Activated CD4-positive, CD25-positive, alpha-beta regulatory T cell treated with anti-CD3 and anti-CD28 coated beads, Interleukin-2, amount 50 U/mL, for 16 hours (primary cell): ENCODE measurements at places on chromosomes 6 and 20.

DNA sequence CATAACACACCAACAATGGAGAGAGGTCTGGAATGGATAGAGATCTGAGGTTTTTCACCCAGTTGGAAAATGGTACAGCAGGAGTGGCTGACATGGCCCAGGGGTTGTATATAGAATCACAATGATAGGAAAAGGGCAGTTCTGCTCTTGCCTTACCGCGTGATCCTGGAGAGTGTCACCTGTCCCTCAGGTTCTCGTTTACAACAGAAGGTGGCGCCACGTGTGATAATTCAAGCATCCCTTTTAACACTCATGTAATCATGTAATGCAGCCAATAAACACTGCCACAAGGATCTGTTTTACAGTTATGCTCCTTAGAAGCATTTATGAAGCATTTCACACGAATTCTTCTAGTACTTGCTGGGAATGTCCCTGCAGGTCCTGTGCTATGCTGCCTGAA lies 12.9 kb upstream of the WFDC2 start:
- no peak for DNase-seq

DNA sequence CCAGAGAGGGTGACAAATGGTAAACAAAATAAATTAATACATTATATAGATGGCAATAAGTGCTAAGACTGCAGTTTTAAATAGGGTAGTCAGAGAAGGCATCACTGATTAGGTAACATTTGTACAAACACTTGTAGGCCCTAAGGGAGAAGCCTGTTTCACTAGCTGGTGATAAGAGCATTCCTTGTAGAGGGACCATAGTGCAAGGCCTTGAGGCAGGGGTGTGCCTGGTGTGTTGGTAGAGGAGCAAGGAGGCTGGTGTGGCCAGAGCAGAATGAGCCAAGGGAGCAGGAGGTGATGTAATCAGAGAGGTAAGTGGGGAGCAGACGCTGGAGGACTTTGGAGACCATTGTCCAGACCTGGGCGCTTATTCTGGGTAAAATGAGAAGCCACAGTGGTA lies 70.7 kb downstream of the ANKRD6 start:
- DNase-seq, result no peak

DNA sequence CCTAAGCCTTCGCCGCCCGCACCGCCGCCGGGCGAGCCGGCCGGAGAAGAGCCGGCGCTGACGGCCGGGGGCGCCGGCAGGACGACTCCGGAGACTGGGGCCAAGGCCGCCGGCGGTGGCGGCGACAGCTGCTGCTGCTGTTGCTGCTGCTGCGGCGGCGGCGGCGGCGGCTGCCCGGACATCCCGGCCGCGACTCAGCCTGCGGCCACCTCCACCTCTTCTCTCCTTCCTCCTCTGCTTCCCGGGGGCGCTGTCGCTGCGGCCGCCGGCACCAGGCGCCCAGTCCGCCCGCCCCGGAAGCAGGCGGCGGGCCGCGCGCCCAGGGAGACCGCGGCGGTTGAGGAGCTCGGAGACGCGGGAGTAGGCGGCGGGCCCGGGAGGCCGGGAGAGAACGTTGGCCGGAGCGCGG lies 307 bp downstream of the RANBP9 start:
- no peak for DNase-seq

GRCh38 chr6:1825277-1825676 lies 215.6 kb downstream of the FOXC1 start:
- DNase-seq, result no peak

DNA sequence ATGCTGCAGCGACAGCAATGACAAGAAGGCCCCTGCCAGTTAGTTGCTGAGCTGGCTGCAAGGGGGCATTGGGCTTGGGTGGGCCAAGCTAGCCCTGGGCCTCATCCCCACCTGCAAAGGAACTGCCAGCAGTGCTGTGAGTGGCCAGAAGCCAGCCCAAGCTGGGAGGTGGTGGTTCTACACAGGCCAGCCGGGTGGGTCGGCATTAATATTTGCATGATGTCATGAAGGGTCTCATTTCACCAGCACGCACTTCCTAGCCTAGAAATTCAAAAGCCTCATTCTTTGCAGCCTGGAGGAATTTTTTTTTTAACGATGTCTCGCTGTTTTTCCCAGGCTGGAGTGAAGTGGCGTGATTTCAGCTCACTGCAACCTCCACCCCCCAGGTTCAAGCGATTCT lies 62.0 kb downstream of the IYD start:
- DNase-seq, result no peak

- no peak for DNase-seq
These were observed 37.6 kb upstream of the LYRM2 start for GRCh38 chr6:89675949-89676748.

- DNase-seq, result no peak
These were observed 1.9 kb upstream of the TMEM242 start for GRCh38 chr6:157325069-157325805.

DNA sequence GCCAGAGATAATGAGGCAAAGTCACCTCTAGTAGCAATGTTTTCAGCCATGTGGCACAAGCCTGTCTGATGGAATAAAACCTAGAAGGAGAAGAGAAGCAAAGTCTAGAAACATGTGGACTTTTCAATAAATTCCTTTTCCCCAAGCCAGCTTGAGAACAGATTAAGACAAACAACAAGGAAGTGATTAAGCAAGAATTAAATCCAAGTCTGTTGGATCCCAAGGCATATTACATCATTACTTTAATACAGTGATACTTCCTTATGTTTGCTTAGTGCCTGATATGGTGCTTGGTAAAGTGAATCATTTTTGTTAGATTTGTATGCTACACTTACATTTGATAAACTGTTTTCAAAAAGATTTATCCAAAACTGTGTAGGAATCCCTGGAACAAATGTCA lies 260.3 kb upstream of the FAM83B start:
- no peak for DNase-seq
